ENCODE measurements at places on chromosomes 2 and 18.

- no peak for DNase-seq
These were observed 221.6 kb downstream of the GPD2 start for GRCh38 chr2:156657809-156658208.

DNA sequence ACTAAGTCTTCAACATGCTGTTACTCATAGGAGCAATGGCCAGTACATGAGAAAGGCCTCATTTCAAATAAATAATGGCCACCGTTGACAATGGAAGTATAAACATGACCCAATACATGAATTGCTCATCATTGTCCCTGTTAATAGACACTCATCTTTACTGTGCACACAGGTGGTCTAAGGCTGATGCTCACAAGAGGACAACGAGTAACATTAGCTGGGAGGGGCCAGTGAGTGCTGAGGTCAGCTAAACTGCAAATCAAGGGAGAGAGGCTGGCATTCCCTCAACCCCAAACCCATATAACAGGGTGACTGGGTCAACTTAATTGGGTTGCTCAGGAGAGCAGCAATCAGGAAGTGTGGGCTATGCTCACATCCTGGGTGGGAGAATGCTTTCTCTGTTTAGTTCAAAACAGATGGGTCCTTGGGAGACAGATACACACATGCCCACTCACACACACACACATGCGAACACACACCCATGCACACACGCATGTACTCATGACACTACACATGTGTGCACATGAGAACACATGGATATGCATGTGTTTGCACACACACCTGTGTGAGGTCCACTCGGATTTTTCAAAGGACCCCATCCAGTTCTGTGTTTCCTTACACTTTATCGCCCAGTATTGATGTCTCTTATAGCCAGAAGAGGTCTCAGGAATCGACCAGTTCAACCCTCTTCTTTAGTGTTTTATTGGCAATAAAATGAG is 172.0 kb downstream of the INHBB start:
- DNase-seq = no peak

GRCh38 chr2:104051766-104052165 is 802.1 kb upstream of the POU3F3 start:
- no peak for DNase-seq

- no peak for DNase-seq
These were observed 793.2 kb downstream of the SUCLG1 start for GRCh38 chr2:83665894-83666293.

DNA sequence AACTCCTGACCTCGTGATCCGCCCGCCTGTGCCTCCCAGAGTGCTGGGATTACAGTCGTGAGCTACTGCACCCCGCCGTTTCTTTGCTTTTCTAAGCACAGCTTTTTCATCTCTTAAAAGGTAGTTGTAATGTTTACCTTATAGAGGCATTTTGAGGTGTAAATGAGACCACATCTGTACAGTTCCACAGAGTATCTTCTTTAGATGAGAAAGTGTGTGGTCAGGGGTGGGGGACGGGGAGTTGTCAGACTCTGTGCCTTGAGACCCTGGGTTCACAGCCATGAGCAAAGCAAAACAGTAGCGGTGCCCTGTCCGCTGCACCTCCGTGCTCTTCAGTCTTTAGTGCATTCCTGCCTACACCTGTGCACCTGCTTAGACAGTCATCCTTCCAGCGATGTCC is 251.6 kb downstream of the ZNF407 start:
- no peak for DNase-seq

- DNase-seq = no peak
These were observed 48.7 kb downstream of the CYP26B1 start for GRCh38 chr2:72098935-72099334.

DNA sequence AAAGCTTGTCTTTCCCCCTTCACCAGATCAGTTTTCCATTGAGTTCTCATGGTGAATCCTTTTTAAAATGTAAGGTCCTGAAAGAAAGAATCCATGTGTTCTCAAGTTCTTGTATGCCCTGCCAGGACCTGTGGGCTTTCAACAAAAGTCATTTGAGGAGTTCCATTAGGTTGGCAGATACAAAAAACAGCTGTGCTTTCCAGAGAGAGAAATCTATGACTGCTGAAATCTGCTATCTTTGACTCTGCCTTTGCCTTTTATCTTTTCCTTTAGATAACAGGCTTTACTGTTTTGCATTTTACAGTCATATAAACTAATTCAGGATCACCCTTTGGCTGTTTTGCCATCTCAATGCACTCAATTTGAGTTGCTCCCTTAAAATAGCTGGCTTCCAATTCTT is 59.7 kb downstream of the CXCR4 start:
- DNase-seq = no peak
